ENCODE measurements at places on chromosomes 4 and X.

- no peak for DNase-seq
These were observed 238.2 kb downstream of the GPC3 start for GRCh38 chrX:133747196-133747595.

GRCh38 chr4:38360201-38360600 lies 303.8 kb upstream of the KLF3 start:
- DNase-seq, result no peak

- DNase-seq, result no peak
These were observed 39.3 kb downstream of the GATB start for GRCh38 chr4:151721466-151721865.

- DNase-seq, result no peak
These were observed 16.1 kb downstream of the ARFIP1 start for GRCh38 chr4:152795891-152796290.

- no peak for DNase-seq
These were observed 43.3 kb upstream of the PPM1K start for GRCh38 chr4:88327665-88328064.
